Fibroblast of skin of right quadriceps (primary cell): ENCODE measurements at places on chromosomes 4 and X.

DNA sequence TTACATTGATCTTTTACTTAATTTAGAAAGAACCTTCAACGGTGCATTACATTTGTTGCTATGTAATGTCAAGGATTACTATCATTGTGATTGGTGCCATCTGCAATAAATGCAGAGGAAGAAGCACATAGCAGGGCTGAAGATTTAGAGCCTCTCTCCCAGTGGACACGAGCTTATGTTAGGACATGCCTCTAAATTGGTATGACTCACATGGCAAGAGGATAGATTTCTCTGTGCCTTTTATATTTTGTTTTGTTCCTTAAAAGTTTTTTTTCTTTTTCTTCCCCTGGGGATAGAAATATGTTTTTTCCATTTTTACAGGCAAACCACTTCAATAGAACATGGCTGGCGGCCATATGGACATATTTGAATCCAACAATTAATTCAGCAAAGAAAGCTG lies 205.0 kb upstream of the HAND2 start:
- DNase-seq, result peak; percentile 60

- DNase-seq, result no peak
These were observed 7.7 kb downstream of the CCNQ start for GRCh38 chrX:153590961-153591956.

- DNase-seq, result no peak
These were observed 23.2 kb upstream of the SORCS2 start for GRCh38 chr4:7169134-7169533.

DNA sequence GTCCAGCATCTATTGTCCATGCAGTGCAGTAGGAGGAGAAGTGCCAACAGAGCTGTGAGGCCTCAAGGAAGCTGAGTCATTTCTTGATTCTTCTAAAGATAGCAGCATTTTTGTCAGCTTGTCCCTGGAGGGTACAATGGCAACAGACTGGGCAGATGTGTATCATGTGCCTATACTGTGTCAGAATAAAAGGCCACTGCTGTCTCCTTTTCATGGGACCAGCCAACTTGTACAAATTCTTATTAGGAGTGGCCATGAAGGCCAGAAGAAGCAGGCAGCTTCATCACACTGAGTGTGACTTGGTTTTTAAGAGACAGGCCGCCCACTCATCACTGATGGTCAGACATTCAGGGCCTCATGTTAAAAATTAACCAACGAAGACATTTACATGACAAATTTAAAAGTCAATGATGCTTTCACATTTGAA lies 185.0 kb upstream of the FAM241A start:
- peak; percentile 66 for DNase-seq

- DNase-seq, result no peak
These were observed 109.5 kb upstream of the VCX3A start for GRCh38 chrX:6644411-6644810.

GRCh38 chr4:103451341-103451740 lies 253.2 kb upstream of the CENPE start:
- DNase-seq, result no peak

- DNase-seq, result no peak
These were observed 142.6 kb downstream of the EGF start for GRCh38 chr4:110055158-110055768.

GRCh38 chrX:129769467-129770154 lies 10.1 kb upstream of the SASH3 start:
- DNase-seq, result no peak

DNA sequence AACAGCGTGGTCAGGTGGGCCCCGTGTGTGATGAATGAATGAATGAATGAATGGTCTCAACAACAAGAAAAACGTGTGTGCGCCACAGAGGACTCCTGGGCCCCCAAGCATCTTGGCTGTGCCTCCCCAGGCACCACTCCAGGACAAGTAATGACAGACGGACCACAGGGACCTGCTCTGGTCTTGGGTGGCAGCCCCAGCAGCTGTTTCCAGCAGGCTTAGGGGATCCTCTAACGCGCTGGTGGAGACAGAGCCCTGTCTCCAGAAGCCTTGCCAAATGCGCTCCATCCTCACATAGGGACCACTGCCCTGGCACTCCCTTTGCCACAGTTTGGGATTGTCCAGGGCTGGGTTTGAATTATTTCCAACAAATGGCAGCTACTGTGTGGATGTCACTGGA lies 39.1 kb downstream of the PSAPL1 start:
- DNase-seq, result no peak

- no peak for DNase-seq
These were observed 638.9 kb downstream of the MID1IP1 start for GRCh38 chrX:39439906-39440798.

DNA sequence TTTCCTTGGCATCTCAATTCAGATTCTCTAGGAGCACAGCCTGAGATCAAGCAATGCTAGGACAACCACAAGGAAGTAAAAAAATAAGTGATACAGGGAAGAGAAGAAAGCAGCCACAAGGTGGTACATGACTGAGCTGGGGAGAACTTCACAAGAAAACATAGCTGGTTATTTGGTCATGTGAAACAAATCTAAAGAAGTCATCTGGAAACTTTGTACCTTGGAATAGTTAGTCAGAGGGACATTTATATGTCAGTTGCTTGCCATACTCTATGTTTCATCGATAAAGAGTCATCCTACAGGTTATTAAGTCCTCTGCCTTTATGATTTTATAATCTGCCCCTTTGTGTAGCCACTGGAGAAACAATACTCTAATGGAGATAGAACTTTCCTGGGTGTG lies 575.1 kb downstream of the IL15 start:
- no peak for DNase-seq

GRCh38 chr4:174657472-174657871 lies 135.2 kb upstream of the HPGD start:
- no peak for DNase-seq

- no peak for DNase-seq
These were observed 62.3 kb downstream of the FAM193A start for GRCh38 chr4:2598511-2599303.

GRCh38 chr4:147923854-147924253 lies 192.0 kb downstream of the ARHGAP10 start:
- no peak for DNase-seq

DNA sequence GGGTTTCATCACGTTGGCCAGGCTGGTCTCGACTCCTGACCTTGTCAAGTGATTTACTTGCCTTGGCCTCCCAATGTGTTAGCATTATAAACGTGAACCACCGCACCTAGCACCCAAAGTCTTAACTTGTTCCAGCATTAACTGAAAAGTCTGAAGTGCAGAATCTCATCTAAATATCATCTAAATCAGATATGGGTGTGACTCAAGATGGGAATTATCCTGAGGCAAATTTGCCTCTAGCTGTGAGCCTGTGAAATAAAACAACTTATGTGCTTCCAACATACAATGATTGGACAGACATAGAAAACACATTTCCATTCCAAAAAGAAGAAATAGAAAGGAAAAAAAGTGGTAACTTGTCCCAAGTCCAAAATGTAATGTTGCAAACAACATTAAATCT lies 641.1 kb upstream of the ATOH1 start:
- DNase-seq, result no peak

- DNase-seq, result no peak
These were observed 80.2 kb downstream of the SH2D1A start for GRCh38 chrX:124426288-124427169.

- DNase-seq, result no peak
These were observed 62.8 kb downstream of the PPP1R2C start for GRCh38 chrX:42714981-42715700.

- DNase-seq, result peak; percentile 8
These were observed 26.5 kb upstream of the SPANXN4 start for GRCh38 chrX:142999199-142999701.

DNA sequence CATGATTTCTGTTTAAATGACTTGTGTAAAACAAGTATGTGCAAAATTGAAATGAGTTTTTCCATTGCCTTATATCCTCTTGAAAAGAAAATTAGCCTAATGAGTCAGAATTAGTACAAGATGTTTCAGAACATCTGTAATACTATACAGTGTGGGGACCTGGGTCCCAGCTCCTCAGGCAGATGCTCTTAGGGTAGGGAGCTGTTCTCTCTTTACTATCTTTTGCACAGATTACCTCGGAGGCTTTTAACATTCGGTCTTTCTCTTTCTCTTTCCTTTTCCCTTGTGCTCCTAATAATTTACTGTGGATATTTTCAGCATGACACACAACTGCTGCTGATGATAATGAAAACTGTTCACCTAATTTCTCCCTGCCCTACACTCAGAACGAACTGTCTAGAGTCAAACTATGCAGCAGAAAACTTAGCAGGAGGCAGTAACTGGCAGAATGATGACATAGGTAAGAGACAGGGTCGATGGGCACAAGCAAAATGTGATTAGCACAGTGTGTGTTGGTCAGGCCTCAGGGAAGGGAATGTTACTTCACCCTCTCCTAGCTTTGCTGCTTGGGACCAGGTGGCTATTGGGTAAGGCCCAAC lies 455.3 kb downstream of the PDHA2 start:
- no peak for DNase-seq

GRCh38 chr4:180058691-180059215 lies 2184.4 kb upstream of the TENM3 start:
- DNase-seq, result peak; percentile 43

DNA sequence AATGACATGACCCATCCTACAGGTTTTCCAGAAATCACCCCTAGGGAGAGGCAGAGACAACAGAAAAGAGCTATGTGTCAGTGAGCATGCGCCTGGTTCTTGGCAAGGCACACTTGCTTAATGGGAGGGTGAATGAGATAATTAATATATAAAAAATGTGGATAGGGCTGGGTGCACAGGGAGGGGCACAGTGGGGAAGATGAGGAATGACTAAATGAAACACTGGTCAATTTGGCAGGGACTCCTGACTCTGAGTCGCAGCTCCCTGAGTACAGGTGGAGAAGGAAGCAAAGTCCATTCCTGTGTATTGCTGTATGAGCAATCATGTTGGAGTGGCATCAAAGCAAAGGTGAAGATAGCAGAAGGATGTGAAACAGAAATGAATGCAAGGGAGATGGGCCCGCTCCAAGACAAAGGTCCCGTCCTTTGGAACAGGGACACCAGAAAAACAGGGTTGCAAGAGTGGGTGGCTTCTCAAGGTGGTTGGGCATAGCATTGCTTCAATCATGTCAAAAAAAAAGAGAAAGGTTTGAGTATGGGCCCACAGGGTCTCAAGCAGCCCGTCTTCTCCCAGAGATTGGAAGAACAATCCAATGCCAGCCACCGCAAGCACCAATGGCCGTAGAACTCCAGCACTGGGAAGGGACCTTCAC lies 278.4 kb upstream of the AGTR2 start:
- no peak for DNase-seq

DNA sequence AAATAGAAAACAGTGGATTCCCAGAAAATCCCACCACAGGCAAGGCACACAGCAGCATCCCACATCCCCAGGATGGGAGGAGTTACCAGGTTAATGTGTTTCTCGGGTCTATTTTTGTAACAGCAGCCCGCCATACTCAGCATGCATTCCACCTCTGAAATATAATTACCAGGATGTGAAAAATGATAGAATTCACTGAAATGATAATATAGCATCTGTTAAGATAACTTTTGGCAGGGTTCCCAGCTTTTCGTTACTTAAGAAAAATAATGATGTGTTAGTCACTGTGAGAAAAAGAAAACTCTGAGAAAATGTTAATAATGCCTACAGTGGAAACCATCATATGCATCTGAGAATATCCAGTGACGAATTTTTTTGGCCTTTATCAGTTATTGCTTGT lies 87.1 kb downstream of the VCX2 start:
- peak; percentile 75 for DNase-seq

- DNase-seq, result peak; percentile 36
These were observed 25.8 kb upstream of the AMELX start for GRCh38 chrX:11267425-11267824.

DNA sequence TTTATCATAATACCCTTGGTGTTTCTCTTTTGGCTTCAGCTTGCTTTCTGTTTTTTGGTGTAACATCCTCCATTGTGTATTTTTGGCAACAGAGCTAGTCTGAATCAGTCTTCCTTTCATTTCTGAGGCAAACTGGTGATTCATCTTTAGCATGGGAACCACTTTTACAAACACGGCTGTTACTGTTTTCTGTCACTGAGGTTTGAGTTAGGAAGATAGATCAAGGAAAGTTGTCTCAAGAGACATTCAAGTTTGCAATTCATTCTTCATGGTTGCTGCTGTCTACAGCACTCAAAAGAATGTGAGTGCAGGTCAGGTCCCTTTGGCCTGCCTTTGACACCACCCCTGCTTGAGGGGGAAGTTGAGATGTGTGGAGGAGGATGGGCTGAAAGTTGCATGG lies 36.3 kb downstream of the IL21 start:
- DNase-seq, result peak; percentile 87

GRCh38 chr4:3517731-3518510 lies 14.3 kb downstream of the LRPAP1 start:
- no peak for DNase-seq

- no peak for DNase-seq
These were observed 242.7 kb upstream of the NWD2 start for GRCh38 chr4:37001688-37002436.

GRCh38 chr4:143514497-143514896 lies 995 bp downstream of the SMARCA5 start:
- DNase-seq, result peak; percentile 40

DNA sequence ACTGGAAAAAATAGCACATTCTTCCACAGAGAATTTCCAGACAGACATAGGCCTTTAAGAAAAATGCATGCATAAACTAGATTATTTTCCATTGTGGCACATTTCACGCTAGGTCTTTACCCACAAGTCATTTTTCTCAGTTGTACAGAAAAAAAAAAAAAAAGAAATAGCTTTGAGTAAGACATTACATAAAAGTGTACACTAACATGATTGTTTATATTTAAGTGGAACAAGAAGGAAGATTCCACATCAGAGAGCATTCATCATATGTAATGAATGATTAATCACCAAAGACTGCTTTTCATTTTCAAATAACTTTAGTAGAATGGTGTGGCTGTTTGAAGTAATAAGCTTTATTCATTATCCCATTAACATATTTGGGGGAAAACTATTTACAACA lies 1270.2 kb upstream of the AGA start:
- DNase-seq, result no peak

GRCh38 chr4:186008057-186008456 lies 60.9 kb upstream of the TLR3 start:
- DNase-seq, result no peak

DNA sequence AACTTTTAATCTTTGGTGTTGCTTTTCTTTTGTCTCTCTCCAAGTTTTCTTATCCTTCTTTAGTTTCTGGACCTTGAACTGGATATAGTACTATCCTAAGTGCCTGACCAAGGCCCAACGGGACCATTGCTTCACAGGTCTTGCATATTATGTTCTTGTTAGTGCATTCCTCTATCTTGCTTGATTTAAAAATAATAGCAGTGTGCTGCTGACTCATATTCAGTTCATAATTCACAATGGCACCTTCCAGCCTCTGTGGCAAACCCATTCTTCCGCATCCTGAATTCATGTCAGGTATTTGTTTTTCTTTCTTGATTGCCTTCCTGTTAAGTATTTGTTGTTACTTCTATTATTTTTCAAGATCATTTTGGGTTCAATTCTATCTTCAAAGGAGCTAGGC lies 197.1 kb upstream of the GIMD1 start:
- no peak for DNase-seq

GRCh38 chr4:59127743-59128142 lies 2017.6 kb upstream of the IGFBP7 start:
- no peak for DNase-seq
